Smooth muscle cell of the brain vasculature (primary cell): ENCODE measurements at places on chromosomes 12 and 14.

GRCh38 chr14:76077340-76077739 lies 74.4 kb upstream of the GPATCH2L start:
- no peak for DNase-seq

DNA sequence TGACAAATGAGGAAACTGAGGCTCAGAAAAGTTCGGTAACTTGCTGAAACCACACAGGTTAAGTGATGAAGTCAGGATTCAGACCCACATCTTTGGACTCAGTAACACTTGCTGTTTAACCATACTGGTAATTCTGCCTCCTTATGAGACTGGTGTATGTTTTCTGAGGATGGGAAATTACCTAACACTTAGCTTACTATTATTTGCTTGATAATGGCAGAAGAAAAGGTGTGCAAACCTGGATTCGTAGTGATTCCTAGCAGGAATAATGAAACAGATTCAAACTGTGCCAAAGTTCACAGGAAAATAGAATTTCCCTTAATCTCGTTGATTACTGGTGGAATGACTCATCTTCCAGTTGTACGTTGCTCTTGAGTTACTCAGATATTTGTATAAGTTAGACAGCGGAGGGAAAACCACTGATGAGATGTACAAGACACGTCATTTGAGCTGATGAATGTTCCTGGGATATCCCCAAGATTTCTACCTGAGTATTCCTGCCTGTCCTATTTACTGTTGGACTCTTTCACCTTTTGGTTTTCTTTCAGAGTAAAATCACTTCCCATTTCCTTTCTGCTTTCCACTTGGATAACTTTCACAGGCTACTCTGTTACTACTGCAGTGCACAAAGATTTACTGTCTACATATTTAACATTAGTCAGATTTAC lies 37.5 kb downstream of the PRORP start:
- peak; percentile 52 for DNase-seq

- no peak for DNase-seq
Measured at GRCh38 chr14:77557391-77557790, 58.8 kb upstream of the ISM2 start.

GRCh38 chr14:47332939-47333338 lies 342.5 kb downstream of the MDGA2 start:
- no peak for DNase-seq

- DNase-seq = no peak
Measured at GRCh38 chr14:62079038-62079437, 316.8 kb downstream of the SNAPC1 start.

DNA sequence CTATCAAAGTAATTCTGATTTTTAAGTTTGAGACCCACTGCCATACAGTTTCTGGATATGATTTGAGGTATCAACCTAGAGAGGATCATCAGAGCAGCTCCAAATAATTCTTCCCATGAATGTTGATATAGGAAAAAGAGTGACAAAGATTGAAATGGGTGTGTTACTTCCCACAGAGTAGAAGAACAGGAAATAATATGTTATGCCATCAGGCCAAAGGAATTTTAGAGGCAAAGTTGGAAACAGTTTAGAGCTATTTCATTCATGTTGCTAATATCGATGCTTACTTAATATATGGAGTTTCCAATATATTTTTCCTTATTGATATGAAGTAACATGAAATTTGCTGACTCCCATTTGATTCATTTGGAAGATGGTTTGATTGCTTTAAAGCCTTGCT lies 8.9 kb upstream of the MSRB3 start:
- DNase-seq = no peak

DNA sequence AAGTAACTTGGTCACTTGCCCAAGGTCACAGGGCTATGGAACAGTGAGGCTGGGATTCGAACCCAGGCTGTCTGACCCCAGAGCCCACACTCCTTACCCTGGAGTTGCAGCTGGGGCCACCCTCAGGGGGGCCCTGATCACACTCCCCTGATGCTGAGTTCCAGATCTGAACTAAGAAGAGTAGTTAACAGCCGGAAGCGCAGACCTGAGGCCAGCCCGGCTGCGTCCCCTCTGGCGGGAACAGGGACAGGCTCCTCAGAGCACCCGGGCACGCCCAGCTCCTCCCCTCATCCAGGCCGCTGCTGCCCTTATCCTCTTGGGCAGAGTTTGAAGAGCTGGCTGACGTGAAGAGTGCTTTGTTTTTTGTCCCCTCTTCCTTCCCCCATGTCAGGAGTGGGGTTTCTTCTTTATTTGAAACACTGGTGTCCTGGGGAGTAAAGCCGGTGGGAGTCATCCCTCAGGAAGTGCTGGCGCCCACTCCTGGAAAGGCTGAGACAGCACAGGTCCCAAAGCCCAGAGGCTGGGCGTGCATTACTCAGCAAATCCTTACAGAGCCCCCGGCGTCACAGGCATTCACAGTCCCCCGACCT lies 8.7 kb downstream of the PHB2 start:
- peak; percentile 59 for DNase-seq

GRCh38 chr12:79935624-79936345 lies 888 bp upstream of the PPP1R12A start:
- DNase-seq = no peak

DNA sequence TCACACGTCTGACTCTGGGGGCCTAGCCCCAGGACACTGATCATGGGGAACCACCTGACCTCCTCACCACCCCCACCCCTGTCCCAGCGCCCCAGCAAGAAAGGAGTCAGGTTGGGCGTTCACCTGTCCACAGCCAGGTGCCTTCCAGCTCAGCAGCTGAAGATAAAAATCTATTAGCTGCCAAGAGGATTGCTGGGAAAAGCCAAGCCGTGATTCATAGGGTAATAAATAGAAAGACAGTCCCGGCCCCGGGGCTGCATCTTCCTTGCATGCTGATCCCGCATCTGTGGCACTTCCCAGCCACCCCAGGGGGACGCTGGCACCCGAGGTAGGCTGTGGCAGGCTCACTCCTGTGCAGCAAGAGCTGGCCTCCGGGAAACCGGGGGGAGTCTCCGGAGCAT lies 70.2 kb upstream of the NCOR2 start:
- no peak for DNase-seq

DNA sequence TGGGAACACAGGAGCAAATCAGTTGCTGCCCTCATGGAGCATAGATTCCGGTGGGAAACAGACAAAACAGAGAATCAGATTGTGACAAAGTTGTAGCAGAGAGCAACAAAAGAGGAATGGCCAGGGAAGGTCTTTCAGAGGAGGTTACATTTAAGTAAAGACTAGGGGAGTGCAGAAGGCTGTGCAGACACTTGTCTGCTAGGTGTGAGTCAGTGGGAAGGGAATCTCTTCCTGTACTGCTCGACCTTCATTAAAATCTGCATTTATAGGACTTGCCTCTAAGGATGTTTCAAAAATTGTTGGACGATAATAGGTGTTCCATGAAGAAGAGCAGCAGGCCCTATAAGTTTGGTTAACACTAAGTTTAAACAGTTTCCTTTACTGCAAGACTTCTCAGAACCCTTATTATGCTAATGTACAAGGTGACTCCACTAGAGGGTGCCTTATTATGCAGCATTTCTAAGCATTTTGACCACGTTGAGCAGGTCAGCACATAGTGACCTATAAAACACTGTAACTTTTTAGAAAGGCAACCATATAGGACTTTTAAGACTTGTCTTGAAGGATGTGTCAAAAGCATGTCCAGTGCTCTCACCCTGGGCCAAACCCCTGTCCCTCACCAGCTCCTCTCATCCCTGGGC lies 91.8 kb upstream of the RIC8B start:
- DNase-seq = no peak

DNA sequence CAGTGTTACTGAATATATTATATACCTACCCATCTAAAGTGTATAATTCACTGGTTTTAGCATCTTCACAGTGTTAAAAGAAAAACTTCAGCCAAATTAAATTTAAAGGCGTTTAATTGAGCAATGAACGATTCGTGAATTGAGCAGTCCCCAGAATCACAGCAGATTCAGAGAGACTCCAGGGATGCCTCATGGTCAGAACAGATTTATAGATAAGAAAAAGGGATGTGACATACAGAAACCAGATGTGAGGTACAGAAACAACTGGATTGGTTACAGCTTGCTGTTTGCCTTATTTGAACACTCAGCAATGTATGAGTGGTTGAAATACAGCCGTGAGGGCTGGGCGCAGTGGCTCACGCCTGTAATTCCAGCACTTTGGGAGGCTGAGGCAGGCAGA lies 84.6 kb downstream of the WNK1 start:
- no peak for DNase-seq

GRCh38 chr12:11595080-11595479 lies 54.4 kb upstream of the ETV6 start:
- DNase-seq = no peak

DNA sequence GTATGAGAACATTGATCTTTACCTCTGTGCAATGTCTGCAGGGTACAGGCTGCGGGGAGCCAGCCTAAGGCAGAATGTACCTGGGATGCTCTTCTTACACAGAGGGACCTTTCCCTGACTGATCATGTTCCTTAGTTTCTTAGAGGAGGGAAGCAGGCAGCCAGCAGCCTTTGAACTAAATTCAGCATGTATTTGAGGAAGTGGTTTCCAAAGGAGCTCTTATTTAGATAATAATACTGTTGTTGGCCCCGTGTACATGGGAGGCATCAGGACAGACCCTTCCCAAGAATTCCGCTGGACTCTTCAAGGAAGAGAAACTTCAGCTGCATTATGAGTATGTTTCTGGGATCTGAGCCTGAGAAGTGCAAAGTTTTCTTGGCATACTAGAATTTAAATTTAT lies 98.8 kb downstream of the CCDC92 start:
- DNase-seq = no peak

GRCh38 chr12:77847060-77847541 lies 16.4 kb downstream of the NAV3 start:
- no peak for DNase-seq

DNA sequence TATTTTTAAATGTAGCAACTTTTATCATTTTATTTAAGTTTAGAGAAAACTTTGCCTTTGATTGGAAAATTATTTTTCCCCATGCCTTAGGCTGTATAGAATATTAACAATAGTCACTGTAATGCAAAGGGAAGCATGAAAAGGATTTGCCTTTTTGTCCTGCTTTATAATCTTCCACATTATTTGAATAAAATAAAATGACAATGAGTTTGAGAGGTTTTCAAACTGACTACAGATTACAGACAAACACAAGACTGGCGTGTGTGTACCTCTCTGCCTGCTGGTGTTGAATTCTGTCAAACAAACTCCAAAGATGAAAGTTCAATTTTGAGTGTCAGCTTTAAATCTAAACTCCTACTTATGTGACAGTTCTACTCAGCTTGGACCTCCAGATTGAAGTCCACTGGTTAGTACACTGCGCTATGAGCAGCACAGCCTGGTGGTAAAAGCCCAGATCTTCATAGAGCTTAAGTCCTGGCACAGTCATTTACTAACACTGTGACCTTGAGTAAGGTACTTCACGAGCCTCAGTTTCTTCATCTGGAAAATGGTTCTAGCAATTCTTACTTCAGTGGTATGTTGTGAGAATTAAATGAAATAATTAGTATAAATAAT lies 98.3 kb upstream of the CPNE8 start:
- DNase-seq = no peak

- DNase-seq = no peak
Measured at GRCh38 chr14:97517566-97518234, 720.5 kb downstream of the VRK1 start.

DNA sequence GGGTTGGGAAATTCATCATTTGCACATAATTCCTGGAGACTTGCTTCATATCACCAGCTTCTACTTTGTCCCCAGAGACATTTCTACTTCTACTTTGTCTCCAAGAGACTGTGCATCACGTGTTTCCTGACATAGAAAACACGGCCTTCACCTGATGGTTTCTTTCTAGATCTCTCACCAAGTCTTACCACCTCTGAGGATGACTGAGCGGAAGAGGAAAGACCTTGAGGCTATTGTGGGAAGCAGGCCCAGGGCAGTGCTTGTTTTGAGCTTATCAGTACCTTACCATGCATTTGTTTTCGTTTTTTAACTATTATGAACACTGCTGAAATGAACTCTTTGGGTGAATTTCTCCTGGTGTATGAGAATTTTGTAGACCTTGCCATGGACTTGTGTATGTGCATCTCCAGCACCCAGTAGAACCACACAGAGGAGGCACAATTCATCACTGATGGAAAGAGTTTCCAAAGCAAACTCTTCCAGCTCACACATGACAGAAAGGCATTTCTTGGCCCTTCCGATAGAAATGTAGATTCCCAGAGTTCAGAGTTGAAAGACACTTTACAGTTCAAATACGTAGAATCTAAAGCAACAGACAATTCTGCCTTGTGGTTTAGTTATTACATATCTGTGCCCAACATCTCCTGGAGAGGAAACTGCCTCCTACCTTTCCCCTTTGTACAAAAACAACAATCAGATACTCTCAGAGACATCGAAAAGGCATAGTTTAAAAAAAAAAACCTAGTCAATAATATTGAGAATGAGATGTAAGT lies 434.7 kb downstream of the FUT8 start:
- DNase-seq = no peak

DNA sequence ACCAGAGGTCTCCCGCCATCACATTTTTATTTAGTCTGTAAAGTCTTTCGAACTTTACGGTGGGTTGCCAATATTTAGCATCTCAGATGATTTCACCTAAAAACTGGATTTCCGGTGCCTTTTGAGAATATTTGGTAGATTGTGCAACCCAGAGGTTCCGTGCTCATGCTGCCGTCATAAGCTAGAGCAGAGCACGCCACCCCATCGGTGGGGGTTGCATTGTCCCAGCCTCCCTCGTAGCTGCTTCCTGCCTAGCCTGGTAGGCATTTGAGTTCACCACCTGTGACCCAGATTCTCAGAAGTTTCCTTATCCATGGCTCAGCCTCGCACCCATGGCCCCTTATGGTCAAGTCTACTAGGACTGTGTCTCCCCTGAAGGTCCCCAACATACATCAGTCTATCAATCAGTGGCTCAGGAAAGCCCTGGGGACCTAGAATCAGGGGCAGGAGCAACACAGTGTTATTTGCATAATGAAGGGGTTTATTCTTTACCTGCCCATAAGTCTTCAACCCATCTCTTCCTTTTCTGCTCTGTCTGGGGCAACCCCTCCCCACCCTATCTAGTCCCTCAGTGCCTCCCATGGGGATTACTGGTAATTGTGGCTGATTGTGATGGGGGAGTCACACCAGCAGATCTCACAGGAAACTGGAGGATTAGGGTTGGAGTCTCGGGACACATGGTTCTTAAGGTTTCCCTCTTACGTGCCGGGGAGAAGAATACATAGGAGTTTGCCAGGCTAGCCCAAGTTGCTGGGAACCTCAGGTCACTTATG lies 152.3 kb downstream of the PHETA1 start:
- no peak for DNase-seq

DNA sequence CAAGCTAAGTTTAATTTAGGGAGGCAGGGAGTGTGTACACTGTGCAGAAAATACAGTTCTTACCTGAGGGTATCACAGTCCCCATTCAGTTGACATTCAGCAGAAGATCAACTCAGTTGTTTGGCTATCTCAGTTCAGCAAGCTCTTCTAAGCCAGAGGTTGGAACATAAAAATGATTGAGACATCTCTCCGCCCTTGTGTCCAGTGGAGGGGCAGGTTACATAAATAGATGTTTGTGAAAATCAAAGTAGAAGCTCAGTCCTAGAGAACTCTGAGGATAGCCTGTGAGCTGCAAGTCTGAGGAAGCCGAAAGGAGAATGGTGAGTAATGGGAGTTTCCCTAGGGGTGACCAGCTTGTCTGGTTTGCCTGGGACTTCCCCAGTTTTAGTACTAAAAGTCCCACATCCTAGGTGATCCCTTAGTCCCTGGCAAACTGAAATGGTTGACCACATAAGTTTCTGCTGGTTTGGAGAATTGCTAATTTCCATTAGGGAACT lies 251.4 kb upstream of the ATP2B1 start:
- DNase-seq = no peak
